ENCODE measurements at places on chromosomes 12 and 14. TPM values are rescaled to one million over a fixed set of nuclear protein-coding genes. Genes with fewer than 3 reads are reported as not detected.

The FAM186B gene
- total RNA-seq: 0.28 TPM

The NGB gene
- not detected for total RNA-seq

The GLIPR1L1 gene
- not detected for total RNA-seq

- H3K4me3 ChIP-seq: no peak overlapping the region
- DNase-seq: no peak
- H3K27me3 ChIP-seq: peaks cover 3% of the 10 kb centered on the region
These were observed 237.6 kb upstream of the PRKD1 start for GRCh38 chr14:30165255-30165654.

- H3K4me1 ChIP-seq: peaks cover 26% of the 10 kb centered on the region
- H3K27ac ChIP-seq: peak overlapping the region; percentile 73
- peak overlapping the region; percentile 58 for H3K4me3 ChIP-seq
- no peak for DNase-seq
- peaks cover 18% of the 10 kb centered on the region for H3K27me3 ChIP-seq
These were observed 37.0 kb downstream of the FIGNL2 start for GRCh38 chr12:51811203-51812202.

DNA sequence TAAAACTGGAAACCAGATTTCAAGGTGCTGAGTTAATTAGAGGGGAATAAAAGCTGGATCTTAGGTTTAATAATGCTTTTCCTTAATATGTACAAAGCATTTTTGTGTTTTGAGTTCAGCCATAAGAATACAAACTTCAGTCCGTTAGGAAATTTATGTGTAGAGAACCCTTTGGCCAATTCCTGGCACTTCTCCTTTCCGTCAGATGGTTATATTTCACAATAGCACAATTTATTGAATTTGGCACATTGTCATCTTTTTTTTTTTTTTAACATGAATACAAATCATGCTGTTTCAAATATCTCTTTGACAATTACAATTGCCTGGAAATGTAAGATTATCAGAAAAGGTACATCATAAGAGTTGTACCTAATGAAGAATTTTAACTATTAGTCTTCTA is 56.2 kb upstream of the DDHD1 start:
- H3K4me3 ChIP-seq: no peak overlapping the region
- H3K27ac ChIP-seq: no peak overlapping the region
- peaks cover 17% of the 10 kb centered on the region for H3K4me1 ChIP-seq
- H3K36me3 ChIP-seq: peaks cover 9% of the 10 kb centered on the region

The SLIRP gene
- total RNA-seq: 164 TPM

The VSX2 gene
- 0.89 TPM for total RNA-seq

- H3K27ac ChIP-seq: no peak overlapping the region
- peaks cover 32% of the 10 kb centered on the region for H3K4me1 ChIP-seq
- no peak for DNase-seq
- no peaks in the 10 kb centered on the region for H3K27me3 ChIP-seq
- H3K4me3 ChIP-seq: no peak overlapping the region
These were observed 163.6 kb upstream of the PLEKHG7 start for GRCh38 chr12:92539110-92539749.

GRCh38 chr12:104519190-104520019 is 62.7 kb downstream of the CHST11 start:
- no peak overlapping the region for H3K4me3 ChIP-seq
- no peaks in the 10 kb centered on the region for H3K27me3 ChIP-seq
- H3K27ac ChIP-seq: no peak overlapping the region
- DNase-seq: no peak
- H3K36me3 ChIP-seq: no peaks in the 10 kb centered on the region

DNA sequence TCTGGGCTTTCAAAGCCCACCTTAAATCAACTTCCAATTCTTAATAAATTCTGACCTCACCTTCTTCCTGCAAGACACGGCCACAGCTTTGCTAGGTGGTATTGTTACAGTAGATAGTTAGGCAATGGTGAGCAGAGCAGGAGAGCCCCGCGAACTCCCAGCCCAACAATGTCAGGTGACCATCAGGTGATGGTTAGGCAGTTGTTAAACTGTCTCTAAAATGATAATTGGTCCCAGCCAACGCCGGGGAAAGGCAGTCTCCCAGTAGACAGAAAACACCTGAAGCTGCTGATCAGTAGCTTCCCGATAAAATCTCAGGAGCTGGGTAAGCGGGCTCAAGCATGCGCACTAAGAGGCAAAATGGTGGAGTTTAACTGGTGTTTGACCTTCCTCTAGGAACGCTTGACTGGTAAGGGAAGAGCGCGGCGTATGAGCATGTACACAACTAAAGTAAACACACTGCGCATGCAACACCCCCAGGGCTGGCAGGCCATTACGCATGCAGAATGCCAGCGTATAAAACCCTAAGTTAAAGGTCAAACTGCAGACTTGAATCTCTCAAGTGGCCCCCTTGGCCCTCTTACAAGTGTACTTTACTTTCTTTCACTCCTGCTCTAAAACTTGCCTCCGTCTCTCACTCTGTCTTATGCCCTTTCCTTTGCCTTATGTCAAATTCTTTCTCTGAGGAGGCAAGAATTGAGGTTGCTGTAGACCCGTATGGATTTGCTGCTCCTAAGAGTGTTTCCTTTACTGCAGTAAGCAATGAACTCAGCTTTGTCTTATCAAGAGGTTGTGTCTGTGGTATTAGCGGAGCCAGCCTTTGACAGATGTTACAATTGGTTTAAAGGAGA is 113.5 kb downstream of the C12orf75 start:
- H3K27me3 ChIP-seq: no peaks in the 10 kb centered on the region
- no peak overlapping the region for H3K4me3 ChIP-seq
- H3K36me3 ChIP-seq: peaks cover 6% of the 10 kb centered on the region
- no peak for DNase-seq

The COX8C gene
- not detected for total RNA-seq

DNA sequence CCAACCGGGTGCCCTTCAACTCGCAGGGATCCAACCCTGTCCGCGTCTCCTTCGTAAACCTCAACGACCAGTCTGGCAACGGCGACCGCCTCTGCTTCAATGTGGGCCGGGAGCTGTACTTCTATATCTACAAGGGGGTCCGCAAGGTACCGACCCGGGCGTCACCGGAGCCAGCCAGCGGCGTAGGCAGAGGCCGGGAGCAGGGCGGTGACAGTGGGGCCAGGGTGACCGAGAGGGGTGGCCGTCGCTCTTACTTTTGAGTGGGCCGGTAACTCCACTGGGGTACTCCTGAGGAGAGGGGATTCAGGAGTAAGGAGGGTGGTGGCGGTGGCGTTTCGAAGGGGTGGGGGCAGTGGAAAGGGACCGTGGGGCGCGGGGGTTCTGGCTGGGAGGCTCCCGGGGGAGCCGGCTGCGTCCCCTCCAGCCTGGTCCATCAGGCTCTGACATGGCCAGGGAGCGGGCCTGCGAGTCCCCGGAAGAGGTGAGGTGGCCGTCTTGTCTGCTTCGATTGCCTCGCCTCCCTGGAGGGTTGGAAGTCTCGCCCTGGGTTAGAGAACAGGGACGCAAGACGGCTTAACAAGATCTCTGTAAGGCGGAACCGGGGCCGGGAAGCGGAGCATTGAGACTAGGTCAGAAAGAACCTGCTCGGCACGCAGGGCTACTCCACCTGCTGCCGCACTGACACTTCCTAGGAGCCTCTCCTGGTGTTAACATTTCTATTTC is 491 bp downstream of the WDR20 start:
- H3K4me3 ChIP-seq: peak overlapping the region; percentile 100
- peaks cover 29% of the 10 kb centered on the region for H3K4me1 ChIP-seq
- H3K27me3 ChIP-seq: peaks cover 14% of the 10 kb centered on the region
- peak overlapping the region; percentile 97 for H3K27ac ChIP-seq
- DNase-seq: peak; percentile 16

- no peak overlapping the region for H3K4me3 ChIP-seq
- peaks cover 26% of the 10 kb centered on the region for H3K36me3 ChIP-seq
- no peak for DNase-seq
- H3K27me3 ChIP-seq: no peaks in the 10 kb centered on the region
- H3K27ac ChIP-seq: no peak overlapping the region
These were observed 24.2 kb downstream of the TRIM9 start for GRCh38 chr14:51070726-51071125.

The TTC9 gene
- total RNA-seq: 4.2 TPM

GRCh38 chr12:64675795-64676194 is 65.5 kb downstream of the RASSF3 start:
- no peak overlapping the region for H3K4me3 ChIP-seq
- H3K27ac ChIP-seq: no peak overlapping the region
- peaks cover 37% of the 10 kb centered on the region for H3K4me1 ChIP-seq

The TEP1 gene
- 12.7 TPM for total RNA-seq

DNA sequence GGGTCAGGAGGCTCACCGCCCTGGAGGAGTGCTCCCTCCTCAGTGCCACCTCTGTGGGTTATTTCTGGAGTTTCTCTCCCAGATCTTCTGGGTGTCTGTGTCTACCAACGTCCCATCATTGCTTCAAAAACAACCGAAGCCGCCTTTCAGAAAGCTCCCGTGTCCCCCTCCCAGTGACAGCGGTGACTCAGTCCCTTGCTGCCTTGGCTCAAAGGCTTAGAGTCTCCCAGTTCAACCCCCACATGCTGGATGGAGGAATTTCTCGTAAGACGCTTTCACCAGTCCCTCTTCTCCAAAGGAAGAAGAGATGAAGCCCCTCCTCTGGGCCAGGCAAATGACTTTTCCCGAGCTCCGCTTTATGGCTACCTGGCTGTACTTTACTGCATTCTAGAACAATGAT is 146.6 kb downstream of the RBM19 start:
- no peaks in the 10 kb centered on the region for H3K27me3 ChIP-seq
- H3K36me3 ChIP-seq: no peaks in the 10 kb centered on the region
- H3K27ac ChIP-seq: peak overlapping the region; percentile 75
- H3K4me3 ChIP-seq: no peak overlapping the region
- no peak for DNase-seq

The TMEM120B gene
- 14.1 TPM for total RNA-seq

- no peaks in the 10 kb centered on the region for H3K36me3 ChIP-seq
- H3K27ac ChIP-seq: no peak overlapping the region
- no peak overlapping the region for H3K4me3 ChIP-seq
These were observed 32.8 kb downstream of the NOC4L start for GRCh38 chr12:132176920-132177551.

The PIWIL1 gene
- total RNA-seq: not detected

The ADGRD1 gene
- 0.73 TPM for total RNA-seq

The OR6C75 gene
- not detected for total RNA-seq

GRCh38 chr12:41286426-41286825 is 98.3 kb downstream of the PDZRN4 start:
- H3K36me3 ChIP-seq: peaks cover 6% of the 10 kb centered on the region
- H3K27ac ChIP-seq: peak overlapping the region; percentile 86
- peak overlapping the region; percentile 11 for H3K4me3 ChIP-seq
- no peak for DNase-seq
- peaks cover 37% of the 10 kb centered on the region for H3K4me1 ChIP-seq

DNA sequence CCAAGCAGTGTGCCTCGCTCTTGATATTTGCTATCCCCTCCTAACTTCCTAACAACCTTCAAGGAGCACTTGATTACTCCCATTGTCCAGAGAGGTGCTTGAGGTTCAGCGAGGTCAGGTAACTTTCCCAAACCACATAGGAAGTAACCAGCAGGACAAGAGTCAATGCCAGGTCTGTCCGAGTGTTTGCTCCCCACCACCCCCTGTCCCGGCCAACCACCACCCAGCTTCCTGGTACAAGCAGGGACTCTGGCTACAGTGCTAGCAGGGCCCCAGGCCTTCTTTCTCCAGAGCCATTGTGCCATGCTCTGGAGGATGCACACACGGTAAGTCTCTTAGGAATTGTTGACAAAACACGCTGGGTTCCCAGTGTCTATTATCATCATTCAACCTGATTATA is 49.2 kb downstream of the SYNE3 start:
- peaks cover 12% of the 10 kb centered on the region for H3K27me3 ChIP-seq
- H3K27ac ChIP-seq: no peak overlapping the region
- DNase-seq: no peak
- H3K4me3 ChIP-seq: no peak overlapping the region
- H3K36me3 ChIP-seq: no peaks in the 10 kb centered on the region

The SAMD4A gene
- total RNA-seq: 4.7 TPM

The KCNC2 gene
- not detected for total RNA-seq

DNA sequence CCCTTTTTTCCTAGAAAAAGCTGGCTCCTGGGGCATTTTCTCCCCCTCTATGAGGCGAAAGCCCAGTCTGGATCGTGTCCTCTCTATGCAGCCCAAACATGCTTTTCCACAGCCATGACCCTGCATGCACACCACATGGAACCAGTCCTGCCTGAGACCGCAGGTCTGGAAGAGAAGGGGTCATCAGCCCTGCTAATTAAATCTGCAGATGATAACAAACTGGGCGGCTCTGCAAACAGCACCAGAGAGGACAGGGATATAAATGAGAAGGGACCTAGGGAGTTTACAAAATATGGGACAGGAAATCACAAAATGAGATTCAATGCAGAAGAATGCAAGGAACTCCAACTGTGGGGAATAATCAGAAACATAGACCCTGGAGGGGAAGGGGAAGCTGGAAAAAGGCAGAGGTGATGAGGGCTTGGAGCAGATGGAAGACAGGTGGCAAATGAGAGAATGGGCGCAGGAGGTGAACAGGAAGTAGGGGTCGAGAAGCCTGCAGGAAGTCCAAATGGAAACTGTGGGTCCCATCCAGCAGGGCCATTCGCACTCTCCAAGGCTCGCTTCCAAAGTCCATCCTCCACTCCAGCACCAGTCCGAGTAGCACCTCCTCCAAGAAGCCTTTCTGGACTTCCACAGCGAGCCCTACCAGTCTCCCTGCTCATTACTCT is 76.3 kb downstream of the ANO2 start:
- no peak overlapping the region for H3K4me3 ChIP-seq
- H3K4me1 ChIP-seq: no peaks in the 10 kb centered on the region
- DNase-seq: no peak
- H3K27me3 ChIP-seq: no peaks in the 10 kb centered on the region
- no peak overlapping the region for H3K27ac ChIP-seq
- H3K36me3 ChIP-seq: no peaks in the 10 kb centered on the region

The OR10P1 gene
- not detected for total RNA-seq

The NRXN3 gene
- 2.5 TPM for total RNA-seq

The CCDC60 gene
- 0.75 TPM for total RNA-seq

- no peak overlapping the region for H3K27ac ChIP-seq
- DNase-seq: no peak
- no peaks in the 10 kb centered on the region for H3K36me3 ChIP-seq
- H3K4me3 ChIP-seq: no peak overlapping the region
- peaks cover 5% of the 10 kb centered on the region for H3K4me1 ChIP-seq
- no peaks in the 10 kb centered on the region for H3K27me3 ChIP-seq
These were observed 328.0 kb upstream of the ATP2B1 start for GRCh38 chr12:90036637-90037036.

The GPR132 gene
- not detected for total RNA-seq

DNA sequence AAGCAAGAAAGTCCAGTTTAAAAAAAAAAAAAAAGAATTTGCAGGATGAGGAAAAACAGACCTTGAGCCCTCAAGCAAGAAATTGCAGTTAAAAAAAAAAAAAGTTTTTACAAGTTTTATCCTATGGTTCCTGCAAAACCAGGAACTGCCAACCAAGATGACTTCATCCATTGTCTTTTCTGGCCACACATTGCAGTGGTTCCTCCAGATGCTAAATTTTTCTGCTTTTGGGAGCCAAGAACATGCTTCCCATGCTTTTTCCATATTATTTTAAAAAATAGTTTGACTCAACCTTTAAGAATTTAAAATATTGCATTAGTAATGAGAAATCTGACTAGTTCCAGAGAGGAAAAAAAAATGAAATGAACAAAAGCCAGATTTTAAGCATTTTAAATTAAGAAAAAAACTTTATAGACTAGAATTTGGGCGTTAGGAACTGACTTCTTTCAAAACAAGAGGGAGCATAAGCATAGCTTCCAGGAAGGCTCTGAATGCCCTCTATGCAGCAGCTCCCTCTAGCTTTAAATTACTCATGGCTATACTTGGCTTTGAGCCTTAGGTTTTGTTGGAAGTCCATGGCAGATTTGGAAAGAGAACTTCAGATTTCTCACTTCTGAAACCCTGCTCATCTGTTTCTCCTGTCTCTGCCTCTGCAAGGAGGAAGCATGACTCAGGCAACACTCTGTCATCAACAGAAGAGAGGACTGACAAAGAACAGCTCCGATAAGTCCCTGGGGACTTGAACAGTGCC is 124.5 kb downstream of the GPR65 start:
- H3K4me3 ChIP-seq: no peak overlapping the region
- no peak overlapping the region for H3K27ac ChIP-seq
- peaks cover 6% of the 10 kb centered on the region for H3K27me3 ChIP-seq
- H3K36me3 ChIP-seq: no peaks in the 10 kb centered on the region
